ENCODE measurements at places on chromosomes 2 and 18.

DNA sequence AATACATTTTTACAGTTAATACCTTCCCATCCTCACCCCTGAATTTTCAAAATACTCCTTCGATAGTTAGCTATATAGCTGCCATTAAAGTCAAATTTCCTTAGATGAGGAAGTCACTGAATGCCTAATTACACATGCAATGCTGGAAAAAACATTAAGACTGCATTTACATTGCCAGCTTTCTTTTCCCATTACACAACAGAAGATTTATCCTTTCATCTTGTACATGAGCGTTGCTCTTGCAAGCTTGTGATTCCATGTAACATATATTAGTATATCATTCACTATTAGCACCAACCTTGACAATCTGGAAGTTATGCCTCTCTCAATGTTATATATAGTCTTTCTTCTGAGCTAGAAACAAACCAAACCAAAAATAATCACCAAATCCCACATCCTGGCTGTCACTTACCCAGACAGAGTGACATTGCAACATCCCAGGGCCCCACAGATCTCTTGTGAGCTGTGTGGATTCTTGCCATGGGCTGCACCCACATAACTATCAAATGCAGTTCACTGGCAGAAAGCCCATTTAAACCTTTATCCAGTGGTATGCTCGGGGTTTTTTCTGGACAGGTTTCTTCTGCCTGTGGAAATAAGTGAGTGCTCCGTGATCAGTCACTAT, 79.2 kb upstream of the PAPOLG start:
- no peaks in the 10 kb centered on the region for H3K36me3 ChIP-seq
- H3K4me3 ChIP-seq: no peak overlapping the region
- DNase-seq: peak; percentile 83
- H3K27ac ChIP-seq: no peak overlapping the region
- H3K4me1 ChIP-seq: peaks cover 21% of the 10 kb centered on the region

DNA sequence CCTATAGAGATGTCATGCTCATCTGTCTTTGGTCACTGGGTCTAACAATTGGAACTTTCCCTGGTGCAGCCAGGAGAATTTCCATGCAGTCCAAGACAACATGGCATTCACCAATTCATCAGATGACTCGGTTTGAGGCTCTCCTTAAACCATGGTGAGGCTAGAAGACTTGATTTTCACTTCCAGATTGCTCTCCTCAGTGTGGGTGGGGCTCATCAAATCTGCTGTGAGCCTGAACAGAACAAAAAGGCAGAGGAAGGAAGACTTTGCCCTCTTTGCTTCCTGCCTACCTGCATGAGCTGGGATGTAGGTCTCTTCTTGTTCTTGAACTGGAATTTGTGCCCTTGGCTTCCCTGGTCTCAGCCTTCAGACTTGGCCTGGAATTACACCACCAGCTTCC, 203.4 kb upstream of the TRIB2 start:
- H3K27me3 ChIP-seq: no peaks in the 10 kb centered on the region
- DNase-seq: no peak
- H3K4me3 ChIP-seq: no peak overlapping the region
- H3K27ac ChIP-seq: no peak overlapping the region
- H3K36me3 ChIP-seq: no peaks in the 10 kb centered on the region
- no peaks in the 10 kb centered on the region for H3K4me1 ChIP-seq

DNA sequence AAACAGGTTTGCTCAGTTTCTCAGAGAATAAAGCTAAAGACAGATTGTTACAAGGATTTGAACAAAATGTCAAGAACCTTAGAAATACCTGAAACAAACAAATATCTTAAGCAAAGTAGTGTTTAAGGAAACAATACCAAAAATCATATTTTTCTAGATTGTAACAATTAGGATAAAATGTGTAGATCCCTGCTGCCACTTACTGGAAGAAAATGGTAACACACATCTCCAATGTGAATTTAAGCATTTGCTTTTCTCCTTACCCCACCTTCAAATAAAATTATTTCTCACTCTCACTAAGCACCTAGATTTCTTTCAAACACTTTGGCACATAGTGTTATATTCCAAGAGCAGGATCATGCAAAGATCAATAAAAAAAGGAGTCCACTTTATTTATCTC, 34.9 kb downstream of the SUCLG1 start:
- no peak overlapping the region for H3K4me3 ChIP-seq
- DNase-seq: no peak
- H3K36me3 ChIP-seq: no peaks in the 10 kb centered on the region
- H3K27me3 ChIP-seq: no peaks in the 10 kb centered on the region

- no peaks in the 10 kb centered on the region for H3K36me3 ChIP-seq
- peaks cover 7% of the 10 kb centered on the region for H3K27me3 ChIP-seq
- no peak overlapping the region for H3K4me3 ChIP-seq
- H3K27ac ChIP-seq: no peak overlapping the region
- no peak for DNase-seq
- no peaks in the 10 kb centered on the region for H3K4me1 ChIP-seq
These were observed 59.1 kb downstream of the VSNL1 start for GRCh38 chr2:17599617-17600016.

GRCh38 chr2:29847886-29848285, 73.5 kb downstream of the ALK start:
- H3K4me1 ChIP-seq: peaks cover 14% of the 10 kb centered on the region
- DNase-seq: no peak
- no peaks in the 10 kb centered on the region for H3K27me3 ChIP-seq
- no peak overlapping the region for H3K27ac ChIP-seq
